ENCODE measurements at places on chromosomes 2 and 18.

GRCh38 chr18:66167829-66168684 lies 417.2 kb downstream of the CDH7 start:
- DNase-seq: no peak

DNA sequence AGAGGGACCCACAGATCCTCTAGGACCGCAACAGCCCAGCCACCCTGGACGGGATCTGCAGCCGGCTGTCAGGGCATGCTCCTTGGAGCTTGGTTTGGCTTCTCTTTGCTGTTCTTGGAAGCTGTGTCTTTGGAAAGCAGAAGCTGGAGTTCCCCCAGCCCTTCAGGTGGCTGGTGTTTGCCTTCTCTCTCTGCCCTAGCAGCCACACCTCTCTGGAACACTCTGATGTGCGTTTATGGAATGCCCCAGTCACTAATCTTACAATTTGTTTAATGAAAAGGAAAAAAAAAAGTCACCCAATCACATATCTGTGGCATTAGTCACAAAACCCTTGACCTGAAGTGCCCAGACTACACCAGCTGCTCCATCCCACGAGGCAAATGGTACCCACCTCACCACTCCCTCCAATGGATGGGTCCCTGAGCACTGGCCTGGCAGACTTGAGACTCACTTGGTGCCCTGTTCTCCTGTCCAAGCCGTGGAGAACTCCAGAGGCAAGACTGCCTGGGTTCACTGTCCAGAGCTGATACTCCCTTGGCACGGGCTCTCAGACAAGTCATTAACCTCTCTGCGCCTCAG lies 70.2 kb upstream of the DAPL1 start:
- DNase-seq: no peak

DNA sequence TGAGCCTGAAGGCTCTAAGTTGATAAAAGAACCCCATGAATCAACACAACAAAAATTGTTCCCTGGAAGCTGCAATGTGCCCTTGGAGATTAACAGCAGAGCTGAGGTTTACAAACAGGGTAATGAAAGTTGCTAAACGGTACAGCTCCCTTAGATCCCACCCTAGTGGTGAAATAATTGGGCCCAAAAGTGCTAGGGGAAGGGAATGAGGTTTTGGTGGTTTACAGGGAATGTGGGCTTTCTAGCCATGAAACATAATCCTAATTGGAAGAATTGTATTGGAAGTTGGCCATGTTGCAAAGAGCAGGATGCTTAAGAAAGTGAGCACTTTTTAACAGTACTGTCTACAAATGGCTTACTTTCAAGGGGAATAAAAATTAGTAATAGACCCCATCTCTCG lies 180.2 kb upstream of the SMIM21 start:
- DNase-seq: no peak

- DNase-seq: no peak
These were observed 34.8 kb downstream of the GPATCH11 start for GRCh38 chr2:37119157-37119556.

DNA sequence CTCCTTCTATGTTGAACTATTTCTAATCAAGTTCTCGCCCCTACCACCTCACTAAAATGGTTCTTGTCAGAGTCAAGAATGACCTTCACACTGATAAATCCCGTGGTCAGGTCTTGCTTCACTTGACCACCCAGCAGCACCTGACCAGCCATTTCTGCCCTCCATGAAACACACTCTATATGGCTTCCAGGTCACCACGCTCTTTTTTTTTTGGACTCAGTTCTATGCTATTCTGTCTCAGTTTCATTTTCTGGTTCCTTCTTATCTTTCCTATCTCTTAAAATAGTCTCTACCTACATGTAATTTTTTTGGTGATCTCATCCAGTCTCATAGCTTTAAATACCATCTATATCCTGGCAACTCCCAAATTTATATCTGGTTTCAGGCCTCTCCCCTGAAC lies 11.4 kb downstream of the EIF2AK3 start:
- no peak for DNase-seq

DNA sequence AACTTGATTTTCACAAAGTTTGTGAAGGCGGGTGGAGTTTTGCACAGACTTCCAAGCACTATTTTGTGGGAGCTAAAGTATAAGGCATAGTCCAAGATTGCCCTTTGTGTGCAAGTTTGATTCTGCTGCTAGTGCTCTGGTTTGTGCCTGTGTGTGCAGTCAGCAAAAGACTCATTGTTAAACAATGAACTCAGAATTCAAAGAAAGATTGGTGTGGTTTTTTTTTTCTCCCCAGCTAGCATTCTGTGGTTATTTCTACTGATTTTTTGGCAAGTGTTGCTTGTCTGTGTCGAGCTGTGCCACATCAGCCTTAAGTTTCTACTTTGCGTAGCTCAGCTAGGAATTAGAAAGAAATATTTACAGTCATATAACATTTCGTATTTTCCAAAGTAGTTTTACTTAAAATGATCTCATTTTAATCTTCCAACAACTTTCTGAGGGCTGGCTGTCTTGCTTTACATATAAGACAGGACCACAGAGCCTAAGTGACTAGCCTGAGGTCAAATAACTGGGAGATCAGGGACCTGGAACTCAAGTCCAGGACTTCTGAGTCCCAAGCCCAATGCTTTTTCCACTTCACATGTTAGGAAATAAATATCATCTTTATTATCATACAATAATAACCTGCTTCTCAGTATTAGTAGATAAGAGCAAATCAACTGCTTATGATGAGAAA lies 69.8 kb downstream of the BABAM2 start:
- no peak for DNase-seq

DNA sequence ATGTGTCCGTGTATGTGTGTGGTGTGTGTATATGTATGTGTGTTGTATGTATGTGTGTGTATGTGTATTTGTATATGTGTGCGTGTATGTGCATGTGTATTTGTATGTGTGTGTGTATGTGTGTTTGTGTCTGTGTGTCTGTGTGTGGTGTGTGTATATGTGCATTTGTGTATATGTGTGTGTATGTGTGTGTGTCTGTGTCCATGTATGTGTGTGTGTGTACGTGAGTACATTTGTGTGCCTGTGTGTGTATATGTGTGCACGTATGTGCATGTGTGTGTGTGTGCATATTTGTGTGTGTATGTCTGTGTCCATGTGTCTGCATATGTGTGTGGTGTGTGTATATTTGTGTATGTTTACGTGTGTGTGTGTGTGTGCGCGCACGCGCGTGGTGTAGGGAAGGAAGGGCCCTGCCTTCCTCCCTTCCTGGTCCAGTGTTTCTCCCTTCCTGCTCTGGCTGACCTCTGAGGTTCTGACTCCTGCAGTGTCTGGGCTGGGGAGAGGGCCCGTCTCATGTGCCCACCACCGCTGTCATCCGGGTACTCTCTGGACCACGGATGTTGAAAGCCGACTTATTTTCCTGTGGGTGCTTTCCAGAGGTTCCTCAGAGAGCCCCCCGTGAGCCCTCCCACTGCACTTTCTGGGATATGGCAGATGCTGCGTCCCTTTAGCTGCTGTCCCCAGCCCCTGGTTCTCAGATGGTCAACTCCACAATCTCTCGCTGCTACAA lies 209.5 kb downstream of the DYSF start:
- DNase-seq: no peak

DNA sequence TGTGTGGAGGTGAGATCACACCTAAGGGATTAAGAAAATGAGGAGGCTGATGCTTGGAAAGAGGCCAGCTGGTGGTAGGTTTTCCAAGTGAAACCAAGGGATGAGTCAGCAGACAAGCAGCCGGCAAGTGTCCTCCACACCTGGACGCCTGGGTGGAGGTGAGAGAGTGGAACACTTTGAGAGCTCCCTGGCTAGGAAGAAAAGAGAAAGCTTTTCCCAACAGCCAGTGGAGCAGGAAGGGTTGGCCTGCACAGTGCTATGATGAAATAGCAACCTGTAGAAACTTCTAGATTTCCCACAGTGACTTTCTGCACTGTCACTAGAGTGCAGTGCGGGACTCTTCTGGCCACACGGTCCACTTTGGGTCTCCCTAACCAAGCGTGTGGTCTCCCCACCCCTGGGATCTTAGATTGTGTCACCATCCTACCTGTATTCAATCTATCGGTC lies 19.6 kb upstream of the IL37 start:
- DNase-seq: peak; percentile 8

DNA sequence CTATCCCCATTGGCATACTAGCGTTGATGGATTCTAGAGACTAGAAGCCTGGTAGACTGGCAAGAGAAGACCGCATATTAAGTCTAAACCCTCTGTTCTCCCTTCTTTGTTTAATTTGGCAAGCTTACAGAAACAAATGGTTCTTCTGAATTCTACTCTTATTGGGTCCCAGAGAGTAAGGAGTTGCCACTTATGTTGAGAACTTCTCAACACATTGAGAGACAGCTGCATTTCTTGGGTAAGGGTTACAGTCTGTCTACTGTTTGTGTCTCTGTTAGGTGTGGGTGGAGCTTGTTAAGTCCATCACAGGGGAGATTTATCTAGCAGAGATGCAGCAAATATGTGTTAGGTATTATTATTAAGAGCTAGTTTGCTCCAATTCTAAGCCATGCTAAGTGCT lies 435.8 kb upstream of the MEIS1 start:
- no peak for DNase-seq

DNA sequence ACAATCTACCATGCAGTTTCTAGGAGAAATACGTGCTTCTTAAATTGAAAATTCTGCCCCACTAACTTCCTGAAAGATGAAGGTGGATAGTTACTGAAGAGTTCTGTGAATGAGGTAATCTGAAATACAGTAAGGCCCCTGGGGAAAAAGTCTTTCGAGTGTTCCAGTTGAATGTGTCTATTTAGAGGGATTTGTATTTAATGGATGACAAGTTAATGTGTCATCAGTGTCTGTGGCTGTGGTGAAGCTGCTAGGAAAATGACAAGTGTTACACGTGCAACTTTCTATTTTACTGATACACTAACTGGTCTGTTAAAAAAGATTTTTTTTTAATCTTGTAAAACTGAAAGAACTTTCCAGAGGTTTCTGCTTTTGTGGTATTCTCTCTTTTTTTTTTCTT lies 384.6 kb downstream of the STK39 start:
- no peak for DNase-seq

GRCh38 chr2:120700659-120701058 lies 35.0 kb upstream of the GLI2 start:
- DNase-seq: no peak

DNA sequence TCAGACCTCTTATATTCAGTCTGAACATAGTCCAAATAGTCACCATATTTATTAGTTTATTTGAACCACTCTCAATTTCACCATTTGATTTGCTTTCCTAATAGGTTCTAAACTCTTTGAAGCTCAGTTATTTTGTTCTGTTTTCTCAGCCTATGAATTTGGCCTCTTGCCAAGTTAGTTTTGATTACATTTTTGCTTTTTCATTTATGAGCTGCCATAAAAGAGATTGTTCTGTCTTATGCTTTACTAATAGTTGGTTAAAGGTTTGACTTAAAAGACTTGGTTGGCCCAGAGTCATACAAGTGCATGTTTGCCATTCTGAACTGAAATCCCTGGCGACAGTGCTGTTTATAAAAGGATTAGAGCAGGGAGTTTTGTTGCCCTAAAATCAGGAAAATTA lies 85.9 kb upstream of the RANBP2 start:
- DNase-seq: no peak

- no peak for DNase-seq
These were observed 141.2 kb downstream of the CABLES1 start for GRCh38 chr18:23276451-23276850.

GRCh38 chr18:60667016-60667415 lies 294.4 kb upstream of the MC4R start:
- no peak for DNase-seq

GRCh38 chr2:120825370-120826259 lies 89.9 kb downstream of the GLI2 start:
- no peak for DNase-seq

GRCh38 chr18:32422201-32422600 lies 48.5 kb downstream of the GAREM1 start:
- no peak for DNase-seq

DNA sequence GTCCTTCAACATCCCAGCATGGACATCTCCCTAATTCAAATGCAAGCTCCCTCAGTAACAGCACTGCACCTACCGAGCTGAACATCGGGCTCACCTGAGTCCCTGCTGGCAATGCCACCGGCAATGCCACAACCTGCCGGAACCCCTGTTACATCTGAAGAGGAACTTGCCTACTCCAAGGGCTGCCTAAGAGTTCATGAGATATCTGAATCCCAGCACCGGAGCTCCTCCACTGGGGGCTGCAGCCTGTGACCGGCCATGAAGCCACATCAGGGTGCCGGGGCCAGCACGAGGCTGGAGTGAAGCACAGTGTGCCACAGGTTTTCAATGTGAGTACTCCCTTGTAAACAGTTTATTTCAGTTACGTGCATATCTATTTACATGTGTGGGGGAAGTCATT lies 152.9 kb downstream of the EIPR1 start:
- no peak for DNase-seq

DNA sequence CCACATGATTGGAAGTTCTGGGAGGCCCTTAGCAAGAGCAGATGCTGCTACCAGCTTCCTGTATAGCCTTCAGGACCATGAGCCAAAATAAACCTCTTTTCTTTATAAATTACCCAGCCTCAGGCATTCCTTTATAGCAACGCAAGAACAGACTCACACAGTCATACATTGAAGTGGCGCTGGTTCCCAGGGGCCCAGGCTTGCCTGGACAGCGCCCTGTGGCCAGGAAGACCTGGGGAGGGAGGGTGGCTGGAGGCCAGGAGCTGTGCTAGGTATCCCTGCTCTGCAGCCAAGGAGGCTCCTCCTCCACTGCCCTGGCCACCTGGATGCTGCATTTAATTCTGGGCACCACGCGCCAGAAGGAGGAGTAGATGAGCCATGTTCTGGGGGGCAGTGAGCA lies 98.1 kb downstream of the AGAP1 start:
- DNase-seq: peak; percentile 81

GRCh38 chr2:85668857-85669142 lies 801 bp upstream of the SFTPB start:
- DNase-seq: no peak

GRCh38 chr18:78868330-78869316 lies 111.0 kb upstream of the SALL3 start:
- DNase-seq: no peak

GRCh38 chr2:31996571-31997150 lies 14.1 kb downstream of the MEMO1 start:
- DNase-seq: no peak

DNA sequence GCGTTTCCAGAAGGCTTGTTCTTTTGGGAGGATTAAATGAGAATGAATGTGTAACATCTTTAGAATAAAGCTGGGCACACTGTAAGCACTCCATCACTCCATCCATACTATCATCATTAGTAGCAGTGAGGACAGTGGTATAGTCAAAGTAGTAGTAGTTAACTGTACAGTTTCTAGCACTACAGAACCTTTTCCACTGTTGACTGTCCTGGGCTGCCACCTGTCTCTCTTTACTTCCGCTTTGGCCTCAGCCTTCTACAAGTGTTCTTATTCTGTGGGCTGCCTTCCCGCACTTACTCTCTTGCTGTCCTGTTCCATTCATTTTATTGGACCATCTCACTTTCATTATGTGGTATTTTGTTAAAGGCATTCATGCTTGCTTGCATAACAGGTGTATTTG lies 3.3 kb downstream of the SLC9A2 start:
- no peak for DNase-seq

- DNase-seq: no peak
These were observed 428.6 kb upstream of the FSHR start for GRCh38 chr2:49582946-49583345.

- no peak for DNase-seq
These were observed 5.6 kb upstream of the CPLX4 start for GRCh38 chr18:59323931-59324622.

GRCh38 chr2:190367091-190367490 lies 23.7 kb downstream of the INPP1 start:
- no peak for DNase-seq
